Non-pigmented ciliary epithelial cell (primary cell): ENCODE measurements at places on chromosomes 16 and 17.
A peak's percentile ranks its signal among the peaks of the same experiment; 100 is the strongest.

GRCh38 chr17:79051306-79051705 lies 23.3 kb upstream of the ENGASE start:
- no peak for DNase-seq

DNA sequence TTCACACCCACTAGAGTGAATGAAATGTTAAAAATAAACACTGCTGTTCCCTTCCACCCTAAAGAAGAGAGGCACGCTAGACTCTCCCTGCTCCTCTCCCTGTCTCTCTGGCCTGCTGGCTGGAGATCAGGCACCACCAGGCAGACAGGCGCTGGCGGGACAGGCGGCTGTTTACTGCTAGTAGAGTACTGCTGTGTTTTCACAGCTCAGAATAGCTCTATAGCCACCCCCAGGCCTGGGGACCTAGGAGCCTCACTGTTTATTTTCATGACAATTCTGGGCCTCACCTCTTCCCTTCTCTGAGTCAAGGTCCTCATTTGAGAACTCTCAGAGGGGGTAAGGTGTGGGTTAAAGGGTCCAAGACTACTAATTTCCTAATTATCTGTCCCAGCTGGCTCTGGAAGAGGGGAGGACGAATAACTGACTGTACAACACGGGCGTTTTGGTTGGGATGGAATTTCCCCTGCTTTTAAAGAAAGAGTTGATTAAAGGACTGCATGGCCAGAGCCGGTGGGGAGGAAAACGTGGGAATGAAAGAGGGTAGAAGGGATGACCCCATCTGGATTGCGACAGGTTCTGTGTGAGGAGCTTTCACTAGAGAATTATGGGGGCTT lies 9.0 kb upstream of the G6PC1 start:
- DNase-seq, result no peak

- DNase-seq, result no peak
Observed at GRCh38 chr17:33039874-33040273, 48.2 kb downstream of the SPACA3 start.

- no peak for DNase-seq
Observed at GRCh38 chr17:6079155-6079888, 9.1 kb downstream of the WSCD1 start.

DNA sequence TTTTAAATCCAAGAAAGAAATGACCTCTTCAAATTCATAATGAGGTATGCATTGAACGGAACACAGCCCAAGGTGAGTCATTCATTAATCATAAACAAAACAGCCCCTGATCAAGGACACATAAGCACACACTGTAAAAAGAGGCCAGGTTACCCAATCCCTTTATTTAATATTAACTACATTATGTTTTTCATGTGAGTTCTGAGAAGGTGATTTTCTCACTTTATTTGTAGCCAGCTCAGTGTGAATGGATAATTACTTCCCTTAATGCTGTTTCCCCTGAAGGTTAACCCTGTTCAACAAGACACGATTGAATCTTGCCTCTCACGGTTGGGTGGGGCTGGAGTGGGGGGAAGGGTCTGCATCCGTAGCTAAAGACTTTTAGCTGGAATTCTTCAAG lies 257.3 kb upstream of the SALL1 start:
- DNase-seq, result no peak

DNA sequence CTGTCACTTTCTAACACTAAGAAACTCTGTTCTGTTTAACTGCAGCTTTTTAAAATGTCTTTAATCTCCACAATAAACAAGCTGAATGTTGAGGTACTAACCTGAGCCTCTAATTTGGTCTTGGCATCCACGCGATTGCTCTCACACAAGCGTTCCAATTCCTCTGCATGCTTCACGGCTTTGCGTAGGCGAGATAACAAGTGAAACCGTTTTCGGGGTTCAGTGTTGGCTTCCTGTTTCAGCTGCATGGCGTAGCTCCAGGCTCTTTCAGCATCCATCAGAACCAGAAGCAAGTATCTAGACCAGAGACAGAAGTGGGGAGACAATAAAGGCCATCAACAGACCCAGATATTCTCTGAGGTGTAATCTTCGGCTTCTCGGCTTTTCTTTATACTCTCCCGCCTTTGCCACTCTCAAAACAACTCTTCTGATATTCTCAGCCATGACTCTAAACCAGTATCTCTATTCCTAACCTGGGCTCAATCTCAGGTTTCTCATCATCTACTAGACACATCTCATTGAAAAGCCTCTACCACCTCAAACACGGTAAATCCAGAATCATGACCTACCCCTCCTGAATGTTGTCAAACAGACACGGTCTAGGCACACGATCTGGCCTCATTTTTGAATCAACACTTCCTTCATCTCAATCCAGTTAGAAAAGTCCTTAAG lies 8.3 kb downstream of the SRP68 start:
- DNase-seq, result no peak

- DNase-seq, result peak; percentile 9
Observed at GRCh38 chr16:87060034-87060986, 256.9 kb downstream of the C16orf95 start.

DNA sequence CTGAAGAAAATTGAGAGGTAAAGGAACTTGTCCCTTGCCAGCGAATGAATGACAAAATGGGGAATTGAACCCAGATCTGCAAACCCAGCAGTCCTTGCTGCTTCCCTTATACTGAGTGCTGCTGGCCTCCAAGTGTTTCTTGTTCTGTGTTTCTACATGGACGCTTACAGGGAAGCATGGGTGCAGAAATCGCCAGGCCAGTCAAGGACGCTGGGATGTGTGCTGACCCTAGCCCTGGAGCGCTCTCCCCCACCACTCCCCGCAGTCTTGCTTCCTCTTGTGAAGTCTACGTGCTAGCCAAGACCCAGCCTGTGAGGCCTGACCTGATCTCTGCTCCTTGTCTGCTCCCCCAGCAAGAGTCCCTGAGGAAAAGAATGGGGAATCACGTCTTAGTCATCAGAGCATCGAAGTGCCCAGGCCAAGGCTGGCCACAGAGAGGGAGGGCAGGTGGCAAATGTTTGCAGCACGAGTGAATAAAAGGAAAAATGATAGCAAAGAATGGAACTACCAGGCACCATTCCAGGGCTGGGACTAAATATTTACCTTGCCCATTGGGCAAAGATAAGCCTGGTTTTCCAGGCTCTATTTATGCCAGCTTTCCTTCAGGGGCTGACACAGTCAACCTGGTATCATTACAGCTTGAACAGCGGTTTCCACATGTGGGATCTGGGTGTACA lies 17.4 kb downstream of the CA4 start:
- DNase-seq, result no peak

DNA sequence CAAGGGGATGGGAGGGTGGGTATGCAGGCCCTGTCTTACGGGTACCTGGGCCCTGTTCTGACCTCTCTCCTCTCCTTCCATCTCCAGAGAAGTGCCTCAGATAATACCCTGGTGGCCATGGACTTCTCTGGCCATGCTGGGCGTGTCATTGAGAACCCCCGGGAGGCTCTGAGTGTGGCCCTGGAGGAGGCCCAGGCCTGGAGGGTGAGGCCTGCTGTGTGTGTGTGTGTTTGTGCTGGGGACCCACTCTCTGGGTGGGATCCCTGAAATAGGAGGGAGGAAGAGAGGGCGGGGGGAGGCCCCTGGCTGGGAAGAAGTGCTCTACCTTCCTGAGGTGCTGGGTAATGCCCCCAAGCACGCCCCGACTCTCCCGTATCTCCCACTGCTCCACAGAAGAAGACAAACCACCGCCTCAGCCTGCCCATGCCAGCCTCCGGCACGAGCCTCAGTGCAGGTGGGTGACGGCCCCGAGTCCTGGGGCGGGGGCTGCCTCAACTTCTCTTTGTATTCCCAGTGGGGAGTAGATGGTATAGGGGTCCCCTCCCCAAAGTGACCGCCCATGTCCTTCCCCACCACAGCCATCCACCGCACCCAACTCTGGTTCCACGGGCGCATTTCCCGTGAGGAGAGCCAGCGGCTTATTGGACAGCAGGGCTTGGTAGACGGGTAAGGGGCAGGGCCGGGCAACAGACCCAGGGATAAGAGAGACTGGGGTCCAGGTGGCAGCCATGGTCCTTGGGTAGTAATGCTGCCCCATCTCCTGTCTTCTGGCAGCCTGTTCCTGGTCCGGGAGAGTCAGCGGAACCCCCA lies 7.8 kb downstream of the GRB7 start:
- no peak for DNase-seq

DNA sequence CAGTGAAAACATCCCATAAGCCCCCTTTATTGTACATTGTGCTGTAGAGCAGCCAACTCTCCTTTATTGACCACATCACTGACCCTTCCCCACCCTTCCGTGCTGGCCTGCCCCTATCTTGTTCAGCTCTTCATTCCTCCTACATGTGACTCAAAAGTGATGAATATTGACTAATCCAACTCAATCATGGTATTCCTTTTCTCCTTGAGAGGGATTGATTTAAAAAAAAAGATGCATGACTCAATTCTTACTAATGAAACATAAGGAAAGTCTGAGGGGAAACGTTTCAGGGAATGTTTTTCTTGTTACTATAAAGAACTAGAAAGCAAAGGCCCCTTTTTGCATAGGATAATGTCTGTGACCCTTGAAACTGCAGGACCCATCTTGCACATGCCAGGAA lies 125.2 kb upstream of the SOX9 start:
- DNase-seq, result no peak

DNA sequence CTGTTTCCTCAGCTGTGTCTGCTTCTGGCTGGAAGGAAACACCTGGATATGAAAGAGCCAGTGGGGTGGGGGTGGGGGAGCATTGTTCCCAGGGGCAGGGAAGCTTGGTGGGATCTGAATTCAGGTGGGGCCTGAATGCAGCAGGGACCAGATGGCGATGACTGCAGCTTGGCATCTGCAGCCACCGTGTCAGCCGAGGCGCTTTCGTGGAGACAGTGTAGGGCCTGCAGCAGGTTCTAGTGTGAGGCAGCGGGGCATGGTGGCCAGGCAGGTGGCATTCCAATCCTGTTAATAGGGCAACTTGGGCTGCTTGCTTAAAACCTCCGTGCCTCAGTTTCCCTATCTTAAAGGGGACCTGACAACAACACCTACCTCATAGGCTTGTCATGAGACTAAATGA lies 1.7 kb downstream of the PIK3R6 start:
- DNase-seq, result no peak

DNA sequence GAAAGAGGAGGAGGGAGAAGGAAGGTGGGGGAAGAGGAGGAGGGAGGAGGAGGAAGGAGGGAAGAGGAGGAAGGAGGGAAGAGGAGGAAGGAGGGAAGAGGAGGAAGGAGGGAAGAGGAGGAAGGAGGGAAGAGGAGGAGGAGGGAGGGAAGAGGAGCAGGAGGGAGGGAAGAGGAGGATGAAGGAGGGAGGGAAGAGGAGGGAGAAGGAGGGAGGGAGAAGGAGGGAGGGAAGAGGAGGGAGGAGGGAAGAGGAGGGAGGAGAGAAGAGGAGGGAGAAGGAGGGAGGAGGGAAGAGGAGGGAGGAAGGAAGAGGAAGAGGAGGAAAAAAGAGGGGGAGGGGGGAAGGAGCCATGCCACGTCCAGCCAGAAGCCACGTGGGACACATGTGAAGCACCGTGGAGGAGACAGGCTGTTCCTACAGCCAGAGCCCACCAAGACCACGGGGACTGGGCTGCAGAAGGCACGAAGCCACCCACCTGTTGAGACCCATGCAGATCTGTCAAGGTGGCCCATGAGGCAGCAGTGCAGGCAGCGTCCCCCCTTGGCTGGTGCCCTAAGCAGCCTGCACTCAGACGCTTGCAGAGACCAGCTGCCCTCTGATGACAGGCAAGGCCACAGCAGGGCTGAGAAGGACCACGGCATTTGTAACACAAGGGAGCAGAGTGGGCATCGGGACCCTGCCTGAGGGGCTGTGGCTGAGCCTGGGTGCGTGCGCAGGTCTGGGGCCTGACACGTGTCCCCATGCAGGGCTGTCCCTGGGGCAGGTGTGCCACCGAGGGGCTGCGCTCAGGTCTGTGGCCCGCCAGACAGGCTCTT lies 10.3 kb downstream of the NDUFAF8 start:
- DNase-seq, result no peak

GRCh38 chr16:85653290-85653891 lies 35.4 kb downstream of the GINS2 start:
- DNase-seq, result no peak

- DNase-seq, result no peak
Observed at GRCh38 chr16:51114382-51114781, 36.7 kb downstream of the SALL1 start.

- no peak for DNase-seq
Observed at GRCh38 chr17:50161911-50162288, 3.9 kb upstream of the SGCA start.

- DNase-seq, result no peak
Observed at GRCh38 chr17:33494151-33494550, 201.1 kb upstream of the ASIC2 start.

GRCh38 chr17:71441098-71441497 lies 679.7 kb upstream of the SOX9 start:
- DNase-seq, result peak; percentile 88

- no peak for DNase-seq
Observed at GRCh38 chr17:46962374-46962790, 16.7 kb downstream of the RPRML start.

DNA sequence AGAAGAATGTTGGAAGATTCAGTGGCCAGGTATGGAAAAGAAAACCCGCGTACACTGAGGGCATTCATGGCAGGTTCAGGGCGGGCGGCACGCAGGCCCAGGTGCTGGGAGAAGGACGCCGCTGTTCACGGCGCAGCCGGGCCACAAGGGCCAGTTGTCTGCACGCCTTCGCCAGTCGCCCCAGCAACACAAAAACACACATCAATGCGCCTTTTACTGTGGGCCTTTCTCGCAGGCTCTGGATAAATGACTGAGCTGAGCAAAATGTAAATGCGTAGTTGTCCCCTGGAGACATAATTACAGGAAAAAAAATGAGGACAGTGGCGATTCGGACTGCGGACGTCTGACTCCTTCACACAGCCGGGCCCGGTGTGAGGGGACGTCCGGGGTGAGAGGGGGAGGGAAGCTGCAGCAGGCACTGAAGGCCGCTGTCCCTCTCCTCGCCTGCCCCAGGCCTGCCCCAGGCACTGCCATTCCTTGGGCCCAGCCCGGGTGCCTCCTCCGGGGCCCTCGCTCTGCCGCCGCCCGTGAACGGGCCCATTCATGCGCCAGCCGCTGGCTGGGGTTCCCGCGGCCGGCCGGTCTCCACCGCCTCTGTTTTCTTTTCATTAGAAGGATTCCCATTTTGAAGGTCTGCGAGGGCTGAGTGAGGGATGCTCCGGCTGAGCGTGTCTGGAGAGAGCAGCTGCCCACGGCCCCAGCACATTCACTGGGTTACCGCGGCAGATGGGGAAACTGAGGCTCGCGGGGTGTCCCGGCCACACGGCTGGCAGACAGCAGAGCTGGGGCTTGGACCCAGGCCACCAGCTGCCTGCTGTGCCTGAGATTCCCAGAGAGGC lies 6.5 kb upstream of the ZNF469 start:
- no peak for DNase-seq

DNA sequence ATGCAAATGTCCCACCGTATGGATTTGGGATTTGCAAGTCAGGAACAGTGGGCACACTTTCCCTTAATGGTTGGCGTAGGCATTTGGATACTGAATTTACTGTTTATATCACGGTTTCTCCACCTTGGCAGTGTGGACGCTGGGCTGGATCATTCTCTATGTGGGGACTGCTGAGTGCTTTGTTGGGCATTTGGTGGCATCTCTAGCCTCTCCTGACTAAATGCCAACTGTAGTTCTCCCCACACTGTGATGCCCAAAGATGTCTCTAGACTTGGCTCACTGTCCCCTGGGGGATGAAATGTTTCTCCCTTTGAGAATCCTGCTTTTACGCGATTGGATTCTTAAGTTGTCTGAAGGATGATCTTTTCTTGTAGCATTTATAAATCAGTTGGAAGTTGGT lies 49.0 kb downstream of the RBFOX1 start:
- no peak for DNase-seq
